ENCODE measurements at places on chromosomes 7 and 10.
A peak's percentile ranks its signal among the peaks of the same experiment; 100 is the strongest.

- peak; percentile 44 for DNase-seq
These were observed 70.9 kb downstream of the GCC1 start for GRCh38 chr7:127514499-127514898.

DNA sequence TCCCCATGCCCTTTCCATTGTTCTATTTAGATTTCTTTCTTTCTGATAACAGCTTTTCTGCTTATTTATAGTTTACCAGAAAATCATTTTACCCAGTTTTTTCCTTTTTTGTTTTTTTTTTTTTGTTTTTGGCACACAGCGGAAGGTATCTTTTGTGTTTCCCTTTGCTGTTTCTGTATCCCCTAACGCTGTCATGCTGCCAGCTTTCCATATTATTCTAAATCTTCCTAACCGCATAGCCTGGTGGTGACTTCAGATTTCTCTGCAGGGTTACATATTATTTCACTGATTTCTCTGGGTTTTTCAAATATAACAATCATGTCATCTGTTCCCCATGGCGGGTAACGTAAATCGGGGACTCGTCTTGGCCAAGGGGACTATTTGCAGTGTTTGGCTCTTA lies 4.0 kb upstream of the SLC29A4 start:
- no peak for DNase-seq

DNA sequence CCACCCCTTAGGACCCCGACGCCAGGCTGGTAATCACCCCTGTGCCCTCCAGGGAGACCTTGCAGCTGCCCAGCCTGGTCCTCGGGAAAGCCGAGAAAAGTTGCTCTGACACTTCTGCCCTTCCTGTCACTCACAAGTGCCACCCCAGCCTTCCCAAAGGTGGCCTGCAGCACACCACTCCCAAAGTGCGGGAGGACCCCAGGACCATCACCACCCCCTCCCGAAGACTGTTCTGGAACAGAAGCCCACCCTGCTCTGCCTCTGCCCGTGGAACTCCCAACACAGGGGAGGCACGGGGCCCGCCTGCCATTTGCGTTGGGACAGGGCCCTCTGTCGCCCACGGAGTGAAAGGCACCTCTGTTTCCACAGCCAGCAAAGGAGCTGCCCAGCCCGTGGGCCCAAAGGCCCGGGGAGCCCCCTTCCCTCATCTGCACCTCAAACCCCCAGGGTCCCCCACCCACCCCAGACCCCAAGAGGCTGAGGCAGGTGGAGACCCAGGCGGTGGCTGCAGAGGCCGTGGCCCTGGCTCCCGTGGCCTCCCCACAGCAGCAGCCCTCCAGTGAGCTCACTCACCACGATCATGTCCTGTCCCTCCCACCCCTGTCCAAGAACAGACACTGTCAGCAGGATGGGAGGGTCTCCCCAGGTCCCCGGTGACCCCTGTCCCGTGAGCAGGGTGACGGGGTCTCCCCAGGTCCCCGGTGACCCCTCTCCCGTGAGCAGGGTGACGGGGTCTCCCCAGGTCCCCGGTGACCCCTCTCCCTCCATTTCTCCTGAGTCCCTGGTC lies 47.8 kb upstream of the PPP2R2D start:
- no peak for DNase-seq

GRCh38 chr7:155864271-155864985 lies 52.2 kb upstream of the SHH start:
- DNase-seq: no peak

DNA sequence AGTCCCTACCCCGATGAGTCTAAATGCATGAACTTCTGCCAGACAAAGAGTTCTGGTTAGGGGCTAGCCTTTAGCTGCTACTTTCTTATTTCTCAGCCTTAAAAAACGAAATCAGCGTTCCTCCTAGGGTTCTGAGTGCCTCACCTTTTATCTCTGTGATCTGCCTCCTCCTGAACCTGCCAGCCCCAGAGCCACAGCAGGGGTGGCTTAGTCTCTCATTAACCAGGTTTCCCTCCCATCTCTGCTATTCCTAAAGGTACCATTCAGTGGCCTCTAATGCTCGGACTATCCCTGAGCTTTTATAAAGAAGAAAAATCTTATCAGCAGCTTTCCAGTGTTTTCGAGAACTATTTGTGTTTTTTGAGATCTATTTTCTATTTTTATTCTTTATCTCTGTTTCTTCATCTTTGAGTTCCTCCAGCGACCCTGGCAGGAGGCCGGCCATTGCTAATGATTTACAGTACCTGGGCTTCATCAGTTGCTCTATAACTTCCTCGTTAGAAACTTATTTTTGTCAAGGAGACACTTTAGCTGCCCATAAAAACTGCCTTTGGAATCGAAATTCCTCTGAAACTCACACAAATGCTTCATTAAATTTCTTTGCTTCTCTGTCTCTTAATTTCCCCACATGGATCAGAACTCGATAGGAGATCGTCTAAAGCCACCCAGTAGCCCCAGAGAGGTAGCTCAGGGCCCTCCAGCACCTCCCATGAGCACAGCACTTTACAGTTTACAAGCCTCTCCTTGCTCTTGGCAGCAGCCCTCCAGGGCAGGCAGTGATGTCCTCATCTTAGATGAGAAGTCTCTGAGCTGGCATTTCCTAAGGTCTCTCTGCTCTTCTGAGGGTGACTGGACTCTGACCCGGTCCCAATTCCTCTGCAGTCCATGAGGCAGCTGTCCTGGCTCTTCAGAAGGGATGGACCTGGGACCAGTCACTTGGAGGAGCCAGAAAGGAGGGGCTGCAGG lies 149.1 kb downstream of the EBF3 start:
- DNase-seq: no peak

DNA sequence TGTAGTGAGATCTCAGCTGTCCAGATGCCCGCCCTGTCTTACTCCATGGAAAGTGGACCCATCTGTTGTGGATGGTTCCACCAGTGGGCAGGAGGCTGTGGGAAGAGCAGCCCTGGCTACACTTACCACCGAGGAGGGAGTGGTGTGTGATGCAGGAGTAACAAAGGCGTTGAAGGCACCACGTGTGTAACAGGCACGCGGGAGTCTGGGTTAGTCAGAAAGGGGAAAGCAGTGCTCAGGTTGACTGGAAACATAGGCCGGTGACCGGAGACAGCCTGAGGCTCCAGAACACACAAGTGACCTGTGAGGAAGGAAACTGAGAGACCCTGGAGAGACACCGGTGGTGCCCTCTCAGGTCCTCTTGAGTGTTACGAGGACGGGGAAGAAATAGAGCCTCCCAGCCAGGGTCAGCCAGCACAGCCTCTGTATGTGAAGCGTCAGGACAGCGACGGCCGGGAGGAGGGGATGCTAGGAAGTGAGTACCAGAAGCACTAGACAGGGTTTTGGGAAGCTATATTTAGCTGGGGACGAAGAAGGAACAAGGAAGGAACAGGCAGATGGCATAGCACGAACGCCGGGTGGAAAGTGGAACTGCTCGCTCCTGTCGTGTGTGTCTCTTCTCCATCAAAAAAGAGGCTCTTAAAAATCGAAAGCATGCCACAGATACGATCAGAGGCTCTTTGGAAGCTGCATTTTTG lies 51.7 kb downstream of the DAGLB start:
- DNase-seq: no peak

GRCh38 chr7:151251689-151252560 lies 3.4 kb upstream of the SMARCD3 start:
- peak; percentile 34 for DNase-seq

DNA sequence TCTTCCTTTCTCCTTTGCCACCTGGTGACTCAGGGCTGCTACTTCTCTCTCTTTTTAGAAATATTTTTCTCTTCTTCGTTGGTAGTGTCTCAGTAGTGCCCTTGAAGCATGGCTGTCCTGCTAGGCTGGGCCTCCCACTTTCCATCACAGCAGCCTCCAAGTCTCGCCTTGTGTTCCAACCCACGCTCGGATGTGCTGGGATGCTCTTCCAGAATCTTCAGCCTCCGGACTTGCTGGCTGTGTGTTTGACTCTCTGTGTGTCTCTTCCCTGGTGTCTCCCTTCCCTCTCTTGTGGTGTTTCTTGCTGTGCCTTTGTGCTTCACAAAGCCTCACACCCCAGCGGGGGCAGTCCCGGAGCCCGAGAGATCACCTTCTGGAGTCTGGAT lies 100.5 kb downstream of the INPP5A start:
- DNase-seq: no peak

- no peak for DNase-seq
These were observed 19.9 kb upstream of the LMOD2 start for GRCh38 chr7:123635551-123636359.

- DNase-seq: no peak
These were observed 205.0 kb upstream of the AHR start for GRCh38 chr7:17093461-17093860.

DNA sequence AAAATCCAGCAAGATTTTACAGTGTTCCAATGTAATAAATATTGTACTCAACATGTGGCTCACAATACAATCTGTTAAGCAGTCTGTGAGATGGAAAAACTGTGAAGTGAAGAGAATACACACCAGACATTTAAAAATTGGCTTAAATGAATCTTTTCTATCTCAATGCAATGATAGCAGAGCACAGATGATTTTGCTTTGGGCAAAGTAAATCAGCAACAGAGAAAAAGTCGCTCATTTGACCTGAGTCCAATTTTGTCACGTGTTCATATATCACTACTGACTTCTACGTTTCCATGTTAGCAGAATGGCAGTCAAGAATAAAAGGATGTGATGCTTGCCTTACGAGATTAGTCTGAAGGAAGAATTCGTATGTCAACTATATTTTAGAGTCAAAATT lies 506.7 kb downstream of the POM121L12 start:
- DNase-seq: no peak

GRCh38 chr10:21174715-21175495 lies 277.8 kb upstream of the NEBL start:
- DNase-seq: no peak

GRCh38 chr7:142898377-142899170 lies 13.0 kb upstream of the TRPV6 start:
- DNase-seq: no peak

- DNase-seq: no peak
These were observed 16.8 kb upstream of the MSMB start for GRCh38 chr10:46062723-46063428.

DNA sequence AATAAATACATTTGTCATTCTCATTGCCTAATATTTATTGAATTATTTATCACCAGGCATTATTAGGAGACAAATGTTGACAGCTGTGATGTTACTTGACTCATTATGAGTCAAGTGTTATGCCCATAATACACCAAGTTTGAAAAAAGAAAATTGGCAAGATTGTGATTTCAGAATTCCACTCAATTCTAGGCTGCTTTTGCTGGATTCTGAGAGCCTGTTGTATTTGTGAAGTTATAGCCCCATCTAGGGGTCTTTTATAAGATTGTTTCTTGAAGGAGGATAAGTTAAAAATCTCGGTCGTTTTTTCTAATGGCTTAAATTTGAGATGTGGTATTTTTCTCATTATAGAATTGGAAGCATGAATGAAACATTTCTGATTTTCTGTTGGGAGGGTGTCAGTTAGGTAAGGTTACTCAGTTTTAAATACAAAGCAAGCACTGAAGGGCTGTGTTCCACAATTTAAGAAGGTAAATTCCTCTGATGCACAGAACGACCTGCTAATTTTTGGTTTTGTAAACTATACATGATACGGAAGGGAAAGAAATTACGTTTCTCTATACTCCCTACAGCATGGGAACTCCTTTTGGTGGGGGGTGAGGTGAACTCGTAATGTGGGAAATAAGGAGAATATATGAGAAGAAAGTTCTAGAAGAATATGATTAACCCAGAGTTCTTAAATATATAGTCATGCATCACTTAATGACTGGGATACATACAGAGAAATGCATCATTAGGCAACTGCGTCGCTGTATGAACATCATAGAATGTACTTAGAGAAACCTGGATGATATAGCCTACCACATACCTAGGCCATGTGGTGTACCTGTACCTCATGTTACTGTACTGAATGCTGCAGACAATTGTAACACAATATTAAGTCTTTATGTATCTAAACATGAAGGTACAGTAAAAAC lies 2.6 kb downstream of the STK31 start:
- DNase-seq: peak; percentile 29

GRCh38 chr7:42237811-42238541 lies 967 bp upstream of the GLI3 start:
- no peak for DNase-seq

DNA sequence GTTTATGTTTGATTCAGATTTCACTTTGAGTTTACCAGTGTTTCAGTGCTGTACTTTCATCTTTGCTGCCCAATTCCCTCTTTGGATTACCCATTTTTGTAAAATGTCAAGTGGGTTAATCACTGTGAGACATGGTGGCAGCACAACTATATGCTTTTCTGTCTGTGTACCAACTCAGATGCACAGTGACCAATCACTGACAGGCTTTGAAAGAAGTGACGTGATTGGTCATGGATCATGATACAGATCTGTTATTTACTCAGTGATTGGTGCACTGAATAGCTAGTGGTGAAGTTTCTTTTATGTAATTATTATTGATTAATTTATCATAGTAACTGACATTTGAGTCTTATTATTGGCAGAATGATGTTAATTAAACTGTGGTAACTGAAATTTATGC lies 126.9 kb downstream of the SDK1 start:
- DNase-seq: no peak

GRCh38 chr7:20374399-20374798 lies 43.7 kb downstream of the ITGB8 start:
- DNase-seq: no peak

DNA sequence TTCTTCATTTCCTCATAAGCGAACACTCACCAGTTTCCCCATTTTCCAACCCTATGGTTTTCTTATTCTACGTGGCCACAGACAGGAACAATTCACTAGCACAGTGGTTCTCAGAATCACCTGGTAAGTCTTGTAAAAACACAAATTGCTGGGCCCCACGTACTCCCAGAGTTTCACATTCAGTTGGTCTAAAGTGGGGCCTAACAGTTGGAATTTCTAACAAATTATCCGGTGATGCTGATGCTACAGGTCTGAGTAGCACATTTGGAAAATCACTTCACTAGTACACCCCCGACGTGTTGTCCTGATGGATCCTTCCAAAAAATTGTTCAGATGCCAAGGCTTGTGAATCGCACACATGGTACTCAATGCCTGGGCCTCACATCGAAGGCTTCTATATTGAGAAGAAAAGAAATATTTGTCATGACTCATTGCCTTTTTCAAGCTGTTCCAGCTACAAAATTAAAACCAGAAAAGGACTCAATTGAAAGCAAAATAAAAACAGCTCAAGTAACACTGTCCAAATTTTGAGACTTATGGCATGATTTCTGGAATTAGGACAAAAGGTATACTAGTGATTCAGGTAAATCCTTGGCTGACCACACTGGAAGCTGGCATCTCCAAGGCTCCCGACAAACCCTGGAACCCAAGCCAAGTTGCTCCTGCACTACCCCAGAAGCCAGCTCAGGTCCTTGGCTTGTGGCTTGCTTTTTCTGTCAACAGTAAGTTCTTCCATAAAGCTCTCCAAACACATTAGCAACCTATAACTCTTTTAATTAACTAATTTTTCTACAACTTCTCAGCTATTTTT lies 12.9 kb upstream of the VIM start:
- no peak for DNase-seq

- no peak for DNase-seq
These were observed 9.1 kb upstream of the AEBP1 start for GRCh38 chr7:44094883-44095592.

GRCh38 chr7:54705436-54705835 lies 53.6 kb downstream of the SEC61G start:
- no peak for DNase-seq

GRCh38 chr10:32131388-32131787 lies 75.2 kb upstream of the KIF5B start:
- DNase-seq: no peak

GRCh38 chr10:126059076-126059826 lies 162.9 kb downstream of the FANK1 start:
- DNase-seq: no peak
